Astrocyte of the hippocampus (primary cell): ENCODE measurements at places on chromosomes 12 and 14.

DNA sequence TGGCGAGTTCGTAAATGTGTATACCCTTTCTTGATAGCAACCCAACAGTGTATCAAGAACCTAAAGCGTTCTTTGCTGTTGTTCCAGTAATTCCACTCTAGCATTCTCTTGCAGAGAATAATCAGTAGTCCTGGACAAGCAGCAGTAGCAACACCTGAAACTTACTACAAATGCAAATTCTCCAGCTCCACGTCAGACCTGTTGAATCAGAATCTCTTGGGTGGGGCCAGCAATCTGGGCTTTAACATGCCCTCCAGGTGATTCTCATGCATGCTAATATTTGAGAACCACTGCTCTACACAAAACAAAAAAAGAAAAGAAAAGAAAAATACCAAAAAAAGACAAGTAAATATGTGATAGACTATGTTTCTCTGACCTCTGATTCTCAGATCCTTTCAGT lies 10.1 kb downstream of the PTGDR start:
- DNase-seq, result no peak

- no peak for DNase-seq
Measured at GRCh38 chr14:98109326-98109725, 1162.7 kb downstream of the BCL11B start.

GRCh38 chr14:50100805-50101204 lies 15.6 kb downstream of the VCPKMT start:
- DNase-seq, result no peak

- no peak for DNase-seq
Measured at GRCh38 chr14:91585856-91586255, 75.7 kb upstream of the PPP4R3A start.

- no peak for DNase-seq
Measured at GRCh38 chr12:103817791-103818190, 23.2 kb downstream of the NT5DC3 start.

DNA sequence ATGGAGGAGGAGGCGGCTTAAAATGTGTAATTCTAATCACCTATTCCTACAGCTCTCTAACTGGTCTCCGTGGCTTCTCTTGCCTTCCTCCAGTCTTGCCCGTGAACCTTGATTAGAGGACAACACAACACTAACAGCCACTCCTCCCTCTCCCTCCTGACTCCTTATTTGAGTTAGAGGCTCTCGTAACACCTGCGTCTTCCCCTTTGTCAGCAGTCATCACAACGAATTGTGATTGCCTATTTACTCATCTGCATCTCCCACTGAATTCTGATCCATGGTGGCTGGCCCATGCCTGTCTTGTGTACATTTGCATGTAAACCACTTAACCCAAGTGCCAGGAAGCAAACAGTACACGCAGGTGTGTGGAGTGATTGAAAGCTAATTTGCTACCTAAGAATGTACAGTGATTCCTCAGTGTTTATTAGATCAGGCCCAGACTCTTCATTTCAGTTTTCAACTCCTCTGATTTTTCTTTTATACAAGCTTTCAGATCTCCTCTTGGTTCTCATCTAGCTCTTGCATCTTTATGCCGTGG lies 154.5 kb downstream of the MON2 start:
- no peak for DNase-seq

GRCh38 chr14:51079085-51079484 lies 15.8 kb downstream of the TRIM9 start:
- DNase-seq, result no peak

DNA sequence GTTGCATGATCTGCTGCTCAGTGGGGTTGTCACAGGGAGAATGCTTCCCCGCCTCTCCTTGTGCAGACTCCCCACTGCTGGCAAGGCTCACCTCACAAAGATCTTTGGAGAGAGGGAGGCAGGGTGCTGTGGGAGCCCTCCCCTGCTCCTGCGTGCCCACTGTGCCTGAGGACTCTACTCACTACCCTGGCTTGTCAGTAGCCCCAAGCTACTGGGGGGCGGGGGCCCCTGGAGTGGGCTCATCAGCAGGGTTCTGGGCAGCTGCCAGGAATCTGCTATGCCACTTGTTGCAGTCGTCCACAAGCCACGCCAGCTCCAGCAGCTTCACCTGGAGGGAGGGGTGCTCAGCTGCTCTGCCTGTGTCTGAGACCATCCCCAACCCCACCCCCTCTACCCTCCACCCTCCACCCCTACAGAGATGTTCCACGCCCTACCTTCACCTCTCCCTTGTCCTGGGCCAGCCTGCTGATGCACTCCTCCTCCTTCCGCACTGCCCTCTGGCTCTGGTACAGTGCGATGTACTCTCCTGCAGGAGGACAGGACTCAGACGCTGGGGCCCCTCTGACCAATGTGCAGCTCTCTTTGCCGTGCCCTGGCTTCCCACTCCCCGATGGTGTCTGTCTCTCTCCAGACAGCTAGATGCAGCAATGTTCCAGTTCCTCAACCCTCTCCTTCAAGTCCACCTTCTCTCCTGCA lies 14.2 kb upstream of the BLTP3B start:
- DNase-seq, result no peak

GRCh38 chr14:77204459-77204771 lies 22.8 kb downstream of the TMEM63C start:
- peak; percentile 10 for DNase-seq

DNA sequence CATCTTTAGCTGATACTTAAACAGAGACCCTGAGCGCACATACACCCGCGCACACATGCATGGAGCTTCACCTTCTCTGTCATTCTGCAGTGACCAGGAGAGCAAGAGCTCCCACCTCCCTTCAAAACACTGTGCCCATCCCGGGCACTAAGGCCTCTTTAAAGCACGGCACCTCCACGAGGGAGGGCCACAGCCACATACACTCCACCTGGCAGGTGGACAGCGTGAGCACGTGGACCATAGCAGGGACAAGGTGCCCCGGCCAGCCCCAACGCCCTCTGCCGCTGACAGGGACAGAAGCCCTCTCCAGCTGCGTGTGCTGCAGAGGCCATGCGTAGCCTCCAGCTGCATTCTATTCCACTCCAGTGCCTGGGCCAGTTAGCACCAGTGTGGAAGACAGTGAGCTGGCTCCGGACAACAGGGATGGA lies 5.4 kb downstream of the GAPDH start:
- no peak for DNase-seq

GRCh38 chr12:99054601-99055128 lies 409.6 kb downstream of the APAF1 start:
- DNase-seq, result peak; percentile 28

- DNase-seq, result no peak
Measured at GRCh38 chr14:68346556-68347343, 446.1 kb downstream of the ZFP36L1 start.

GRCh38 chr12:4272424-4273272 lies 914 bp upstream of the CCND2 start:
- peak; percentile 68 for DNase-seq

- DNase-seq, result no peak
Measured at GRCh38 chr14:50756300-50756699, 74.7 kb downstream of the NIN start.

GRCh38 chr12:53733807-53734200 lies 6.6 kb upstream of the CALCOCO1 start:
- no peak for DNase-seq

DNA sequence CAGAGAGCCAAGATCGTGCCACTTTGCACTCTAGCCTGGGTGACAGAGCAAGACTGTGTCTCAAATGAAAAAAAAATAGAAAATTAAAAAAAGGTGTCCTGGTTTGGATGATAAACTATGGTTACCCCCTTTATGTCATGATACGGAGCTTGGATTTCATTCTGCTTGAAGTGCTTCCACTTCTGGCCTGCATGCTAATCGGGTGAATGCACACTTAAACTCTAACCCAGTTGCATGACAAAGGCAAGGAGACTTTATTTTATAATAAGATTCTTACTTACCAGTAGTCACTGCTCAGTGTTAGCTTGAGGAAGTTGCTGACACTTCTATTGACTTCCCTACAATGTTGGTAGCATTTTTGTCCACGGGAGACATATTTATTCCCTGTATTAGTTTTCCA lies 24.3 kb downstream of the CFAP54 start:
- DNase-seq, result no peak

GRCh38 chr12:89988188-89988915 lies 279.7 kb upstream of the ATP2B1 start:
- DNase-seq, result no peak

DNA sequence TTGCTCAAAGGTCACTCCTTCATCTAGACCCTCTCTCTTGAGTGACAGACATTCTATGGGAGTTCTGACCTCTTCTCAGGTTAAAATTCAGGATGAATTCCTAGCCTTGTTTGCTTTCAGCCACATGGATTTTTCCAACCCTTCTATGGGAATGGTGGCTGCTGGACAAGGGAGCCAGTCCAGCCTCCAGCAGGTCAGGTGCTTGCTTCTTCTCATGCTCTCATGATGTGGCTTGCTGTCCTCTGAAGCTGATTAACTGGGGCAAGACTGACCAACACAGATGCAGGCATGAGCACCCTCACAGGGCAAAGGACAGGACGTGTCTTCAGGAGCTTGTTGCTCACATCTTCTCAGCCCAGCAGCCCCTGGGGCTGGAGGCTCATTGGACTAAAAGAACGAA lies 97.2 kb upstream of the SLC35F4 start:
- DNase-seq, result no peak

DNA sequence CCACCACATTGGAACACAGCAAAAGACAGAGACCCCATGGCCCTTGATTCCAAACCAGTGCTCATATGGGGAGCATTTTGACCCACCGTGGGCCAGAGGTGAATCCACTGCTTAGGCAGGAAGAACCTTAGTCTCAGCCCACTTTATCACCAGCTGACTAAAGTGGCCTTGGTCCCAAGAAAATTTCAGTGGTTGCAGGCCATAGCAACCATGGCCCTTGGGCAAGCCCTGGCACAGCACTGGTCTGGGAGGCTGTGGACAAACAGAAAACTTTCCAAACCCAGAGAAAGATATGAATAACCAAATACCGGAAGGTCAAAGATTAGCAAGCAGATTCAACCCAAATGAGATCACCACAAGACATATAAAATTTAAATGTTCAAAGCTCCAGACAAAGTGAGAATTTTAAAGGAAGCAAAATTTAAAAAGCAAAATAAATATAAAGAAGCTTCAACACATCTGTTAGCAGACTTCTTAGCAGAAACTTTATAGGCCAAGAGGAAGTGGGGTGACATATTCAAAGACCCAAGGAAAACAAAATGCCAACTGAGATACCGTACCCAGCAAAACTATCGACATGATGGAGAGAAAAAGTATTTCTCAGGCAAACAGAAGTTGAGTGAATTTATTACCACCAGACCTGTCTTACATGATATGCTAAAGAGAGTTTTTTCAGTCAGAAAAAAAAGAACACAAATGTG lies 7.8 kb downstream of the KLRK1 start:
- DNase-seq, result no peak

- DNase-seq, result no peak
Measured at GRCh38 chr12:50508414-50508813, 3.6 kb downstream of the DIP2B start.

GRCh38 chr12:89162589-89163261 lies 189.6 kb downstream of the DUSP6 start:
- DNase-seq, result peak; percentile 59

GRCh38 chr12:88142610-88142991 lies 494 bp downstream of the TMTC3 start:
- DNase-seq, result no peak

DNA sequence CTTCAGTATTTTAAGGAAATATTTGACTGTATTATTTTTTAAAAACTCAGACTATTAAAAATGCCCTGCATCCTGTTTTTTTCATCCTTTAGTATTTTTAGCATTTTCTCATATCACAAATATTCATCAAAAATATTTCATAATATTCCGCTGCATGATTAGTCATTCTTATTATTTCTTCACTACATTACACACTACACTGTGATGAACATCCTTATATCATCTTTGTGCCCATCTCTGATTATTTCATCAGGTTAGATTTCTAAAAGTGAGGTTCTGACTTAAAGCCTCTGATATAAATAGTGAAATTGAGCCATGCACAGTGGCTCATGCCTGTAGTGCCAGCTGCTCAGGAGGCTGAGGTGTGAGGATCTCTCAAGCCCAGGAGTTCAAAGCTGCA lies 8.1 kb downstream of the COCH start:
- no peak for DNase-seq

DNA sequence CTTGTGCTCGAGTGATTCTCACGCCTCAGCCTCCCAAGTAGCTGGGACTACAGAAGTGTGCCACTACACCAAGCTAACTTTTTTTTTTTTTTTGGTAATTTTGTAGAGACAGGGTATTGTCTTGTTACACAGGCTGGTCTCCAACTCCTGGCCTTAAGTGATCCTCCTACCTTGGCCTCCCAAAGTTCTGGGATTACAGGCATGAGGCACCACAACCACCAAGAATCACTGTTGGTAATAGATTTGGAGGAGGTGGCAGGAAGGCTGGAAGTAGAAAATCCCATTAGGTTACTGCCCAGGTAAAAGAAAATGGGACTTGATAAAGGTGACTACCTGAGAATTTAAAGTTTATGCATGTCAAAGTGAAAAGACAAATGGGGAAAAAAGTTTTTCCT lies 1.4 kb upstream of the CDCA4 start:
- no peak for DNase-seq

DNA sequence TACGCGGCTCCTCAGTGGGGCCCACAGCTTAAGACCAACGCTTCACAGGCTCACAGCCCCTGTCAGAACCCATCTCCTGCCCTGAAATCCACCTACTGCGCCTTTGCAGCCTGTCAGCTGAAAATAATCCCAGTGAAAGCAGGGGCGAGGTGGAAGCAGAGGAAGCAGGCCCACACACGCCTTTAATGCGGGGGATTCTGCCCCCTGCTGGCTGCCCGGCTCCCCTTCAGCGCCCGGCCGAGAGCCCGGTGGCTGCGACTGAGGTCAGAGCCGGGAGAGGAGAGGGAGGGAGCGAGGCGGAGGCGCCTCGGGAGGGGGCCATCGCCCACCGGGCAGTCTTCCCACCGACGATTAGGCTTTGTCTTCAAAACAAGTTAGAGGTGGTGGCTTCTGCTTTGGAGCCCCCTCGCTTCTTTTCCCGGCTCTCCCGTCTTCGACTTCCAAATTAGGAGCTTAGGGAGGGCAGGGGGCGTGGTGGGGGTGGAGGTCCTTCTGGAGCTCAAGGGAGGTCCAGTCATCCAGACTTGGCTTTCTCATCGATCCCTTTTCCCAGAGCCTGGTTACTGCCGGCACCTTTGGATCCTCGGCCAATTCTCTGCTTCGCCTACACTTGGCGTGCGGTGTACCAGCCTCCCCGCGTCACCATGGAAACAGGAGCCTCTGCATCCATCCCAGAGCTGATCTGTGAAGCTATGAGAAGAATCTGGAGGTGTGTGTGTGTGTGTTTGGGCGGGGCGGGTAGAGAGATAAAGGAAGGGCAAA lies 25.2 kb upstream of the RND1 start:
- peak; percentile 92 for DNase-seq

DNA sequence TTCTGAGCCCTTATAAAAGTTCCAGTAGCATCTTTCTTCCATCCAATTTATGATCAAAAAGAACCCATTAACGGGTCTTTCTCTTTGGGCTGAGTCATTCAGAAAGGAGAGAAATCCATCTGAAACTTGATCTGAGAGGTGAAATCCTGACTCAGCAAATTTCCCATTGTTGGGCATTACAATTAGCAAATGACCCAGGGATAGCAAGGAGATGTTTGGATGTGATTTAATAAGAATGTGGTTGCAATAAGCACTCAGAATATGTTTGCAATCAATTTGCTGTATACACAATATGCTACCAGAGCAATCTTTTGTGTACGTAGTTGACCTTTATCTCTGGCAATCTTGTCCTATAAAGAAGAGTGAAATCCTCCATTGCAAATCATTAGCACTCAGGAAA lies 122.7 kb downstream of the CCDC60 start:
- DNase-seq, result no peak
